ENCODE measurements at places on chromosomes 3 and 15.
A peak's percentile ranks its signal among the peaks of the same experiment; 100 is the strongest.

GRCh38 chr3:34842706-34843480 lies 796.4 kb upstream of the ARPP21 start:
- no peak for DNase-seq

GRCh38 chr3:158709666-158710083 lies 22.6 kb downstream of the RARRES1 start:
- DNase-seq = no peak

DNA sequence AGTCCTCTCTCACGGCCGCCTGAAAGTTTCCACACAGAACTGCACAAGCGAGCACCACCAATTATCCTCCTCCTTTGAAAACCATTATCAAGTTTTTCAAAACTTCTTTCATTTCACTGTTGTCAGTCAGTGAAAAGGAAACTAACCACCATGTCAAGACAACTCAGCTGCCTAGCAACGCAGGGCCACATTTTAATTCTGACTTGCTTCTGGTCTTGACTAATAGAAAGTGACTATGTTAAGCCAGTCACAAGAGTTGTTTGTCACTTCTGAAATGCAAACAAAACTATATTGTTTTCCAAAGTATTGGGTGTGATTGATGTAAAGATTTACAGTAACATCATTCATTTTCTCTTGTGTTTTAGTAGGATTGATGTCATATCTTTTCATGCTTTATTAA lies 612.8 kb upstream of the AGTR1 start:
- DNase-seq = no peak

DNA sequence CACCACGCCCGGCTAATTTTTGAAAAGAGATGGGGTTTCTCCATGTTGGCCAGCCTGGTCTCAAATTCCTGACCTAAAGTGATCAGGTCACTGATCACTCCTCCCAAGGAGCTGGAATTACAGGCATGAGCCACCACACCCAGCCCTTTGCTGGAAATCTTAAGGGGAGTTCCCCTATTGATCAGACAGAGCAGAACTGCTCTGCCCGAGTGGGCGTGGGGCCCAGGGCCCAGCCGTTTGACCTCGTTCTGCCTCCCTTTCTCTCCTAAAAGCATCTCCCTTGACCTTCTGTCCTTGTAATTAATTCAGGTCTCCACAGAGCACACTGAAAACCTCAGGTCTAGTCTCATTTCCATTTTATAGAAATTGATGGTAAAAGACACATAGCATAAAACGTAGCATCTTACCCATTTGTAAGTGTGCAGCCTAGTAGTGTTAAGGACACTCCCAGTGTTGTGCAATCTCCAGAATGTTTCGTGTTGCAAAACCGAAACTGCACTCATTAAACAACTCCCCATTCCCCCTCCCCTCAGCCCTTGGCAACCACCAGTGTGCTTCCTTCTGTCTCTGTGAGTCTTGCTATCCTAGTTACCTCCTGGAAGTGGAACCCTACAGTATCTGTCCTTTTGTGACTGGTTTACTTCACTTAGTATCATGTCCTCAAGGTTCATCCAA lies 89.3 kb downstream of the SLCO3A1 start:
- peak; percentile 34 for DNase-seq

GRCh38 chr3:177603148-177603603 lies 405.9 kb upstream of the TBL1XR1 start:
- DNase-seq = no peak

DNA sequence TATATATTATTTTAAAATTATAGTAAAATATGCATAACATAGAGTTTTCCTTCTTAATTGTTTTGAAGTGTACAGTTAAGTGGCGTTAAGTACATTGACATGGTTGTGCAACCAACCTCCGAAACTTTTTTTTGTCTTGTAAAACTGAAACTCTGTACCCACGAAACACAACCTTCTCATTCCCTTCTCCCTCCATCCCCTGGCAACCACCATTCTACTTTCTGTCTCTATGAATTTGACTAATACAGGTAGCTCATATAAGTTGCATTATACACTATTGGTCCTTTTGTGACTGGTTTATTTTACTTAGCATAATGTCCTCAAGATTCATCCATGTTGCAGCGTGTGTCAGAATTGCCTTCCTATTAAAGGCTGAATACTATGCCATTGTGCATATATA lies 179.4 kb downstream of the SATB1 start:
- DNase-seq = no peak

- DNase-seq = no peak
Measured at GRCh38 chr3:42742259-42742658, 30.8 kb downstream of the CCDC13 start.

DNA sequence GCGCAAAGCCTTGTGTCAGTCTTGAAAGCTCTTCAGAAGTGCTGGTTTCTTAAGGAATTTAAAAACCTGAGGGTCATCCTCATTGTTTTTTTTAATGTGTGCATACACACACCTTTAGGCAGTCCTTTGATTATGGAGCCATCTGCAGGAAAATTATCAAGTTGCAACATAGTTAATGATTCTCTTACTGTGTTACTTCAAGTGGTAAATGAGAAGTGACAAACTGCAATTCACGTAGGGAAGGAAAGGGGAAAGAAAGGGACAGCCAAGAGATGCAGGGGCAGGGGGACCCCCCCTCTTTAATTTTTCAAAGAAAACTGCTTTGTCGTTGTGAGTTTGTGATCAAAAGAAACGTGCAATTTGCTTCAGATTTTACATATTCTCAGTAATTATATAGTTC lies 162.4 kb upstream of the CGNL1 start:
- DNase-seq = no peak

- DNase-seq = no peak
Measured at GRCh38 chr3:190326361-190326760, 4.1 kb upstream of the CLDN1 start.

GRCh38 chr15:29057856-29058255 lies 172.1 kb downstream of the APBA2 start:
- DNase-seq = no peak

DNA sequence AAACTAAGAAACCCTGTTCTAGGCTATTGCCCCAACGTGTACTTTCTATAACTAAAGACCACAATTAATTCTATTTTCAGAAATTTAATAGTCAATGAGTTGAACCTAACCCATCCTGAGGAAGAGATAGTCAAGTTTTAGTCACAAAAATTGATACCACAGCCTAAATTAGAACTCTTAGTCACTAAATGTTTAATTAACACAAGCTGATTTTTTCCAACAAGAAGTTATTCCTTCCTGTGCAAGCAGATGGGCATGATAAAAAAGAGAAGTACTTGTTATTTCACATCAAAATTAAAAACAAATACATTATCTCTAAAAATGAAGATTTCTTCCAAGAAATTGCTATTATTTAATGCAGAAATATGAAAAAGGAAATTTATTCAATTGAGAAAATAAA lies 38.4 kb upstream of the TERB2 start:
- DNase-seq = no peak

DNA sequence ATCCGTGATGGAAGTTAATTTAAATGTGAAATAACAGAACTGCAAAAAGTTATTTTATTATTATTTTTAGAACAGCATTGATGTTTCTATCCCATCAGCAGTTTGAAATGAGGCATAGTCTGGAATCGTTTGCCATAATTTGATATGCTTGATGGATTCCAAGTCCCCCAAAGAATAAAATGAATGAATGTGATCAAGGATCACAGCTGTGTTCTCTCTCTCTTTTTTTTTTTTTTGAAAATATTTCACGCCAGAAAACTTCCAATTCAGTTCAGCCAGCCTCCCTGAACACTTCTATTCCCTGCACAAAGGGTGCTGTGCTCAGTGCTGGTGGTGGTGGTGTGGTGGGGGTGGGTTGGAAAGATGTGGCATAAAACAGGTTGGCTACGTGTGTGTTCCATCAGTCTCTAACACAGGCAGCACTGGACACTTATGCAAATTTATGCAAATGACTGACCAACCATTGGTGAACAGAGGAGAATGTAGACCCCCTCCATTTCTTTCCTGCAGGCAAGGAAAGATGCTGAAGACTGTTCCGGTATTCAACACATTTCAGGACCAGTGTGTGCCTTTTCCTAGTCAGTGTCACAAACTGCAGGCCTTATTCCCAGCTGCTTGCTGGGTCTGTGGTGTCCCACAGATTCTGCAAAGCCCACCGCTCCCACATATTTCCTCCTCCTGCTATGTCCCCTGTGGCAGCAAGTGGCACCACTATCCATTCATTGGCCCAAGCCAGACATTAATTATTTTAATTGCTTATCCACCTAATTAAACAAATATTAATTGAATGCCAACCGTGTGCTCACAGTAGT lies 10.6 kb downstream of the ARNT2 start:
- DNase-seq = no peak

DNA sequence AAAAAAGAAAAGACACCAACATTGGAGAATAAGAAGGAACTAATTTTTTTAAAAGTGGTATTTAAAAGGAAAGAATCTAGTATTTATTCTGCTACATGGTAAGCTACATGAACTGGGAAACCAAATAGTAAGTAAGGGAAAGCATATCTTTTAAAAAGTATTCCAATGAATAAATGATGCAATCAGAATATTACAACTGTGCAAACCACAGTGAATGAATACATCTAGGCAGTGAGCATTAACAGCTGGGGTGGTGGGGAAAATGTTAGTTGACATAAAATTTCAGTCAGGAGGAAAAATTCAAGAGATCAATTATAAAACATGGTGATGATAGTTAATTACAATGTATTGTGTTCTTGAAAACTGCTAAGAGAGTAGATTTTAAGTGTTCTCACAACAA lies 16.9 kb downstream of the ICE2 start:
- no peak for DNase-seq

Data from NCI-H446 treated with DMSO at 0.1 percent for 48 hours (cell line).